ENCODE measurements at places on chromosomes 3 and 15.

DNA sequence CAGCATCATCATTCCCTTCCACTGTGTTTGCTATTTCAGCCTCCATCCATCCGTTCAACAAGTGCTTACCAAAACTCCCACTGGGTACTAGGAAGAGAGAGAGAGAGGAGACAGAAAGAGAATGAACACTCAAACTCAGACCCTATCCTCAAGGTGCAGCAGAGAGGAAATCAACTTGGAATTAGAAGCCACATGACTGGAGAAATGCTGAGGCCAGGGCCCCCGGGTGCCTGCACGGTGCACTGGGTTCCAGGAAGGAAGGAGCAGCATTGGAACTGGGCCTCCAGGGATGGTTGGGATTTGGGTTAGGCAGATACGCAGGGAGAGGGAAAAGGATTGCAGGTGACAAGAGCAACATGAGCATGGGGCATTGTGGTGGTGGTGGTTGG, 30.0 kb downstream of the CORO2B start:
- no peak for DNase-seq

DNA sequence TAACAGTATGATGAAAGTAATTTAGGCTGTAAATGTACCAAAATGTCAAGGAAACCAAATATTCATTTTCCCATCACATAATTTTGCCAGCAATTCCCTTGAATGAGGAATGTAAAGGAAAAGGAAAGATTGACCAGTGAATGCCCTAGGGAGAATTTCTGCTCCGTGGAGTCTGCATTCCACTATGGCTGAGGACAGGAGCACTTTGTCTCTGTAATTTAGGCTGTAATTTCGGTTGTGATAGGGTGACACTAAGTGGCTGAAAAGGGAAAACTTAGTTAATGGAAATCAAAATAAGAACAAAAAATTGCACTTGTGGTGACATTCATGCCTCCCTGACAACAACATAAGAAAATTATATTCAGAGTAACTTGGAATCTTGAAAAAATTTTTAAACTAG, 8.3 kb upstream of the TMEM207 start:
- peak; percentile 39 for DNase-seq

DNA sequence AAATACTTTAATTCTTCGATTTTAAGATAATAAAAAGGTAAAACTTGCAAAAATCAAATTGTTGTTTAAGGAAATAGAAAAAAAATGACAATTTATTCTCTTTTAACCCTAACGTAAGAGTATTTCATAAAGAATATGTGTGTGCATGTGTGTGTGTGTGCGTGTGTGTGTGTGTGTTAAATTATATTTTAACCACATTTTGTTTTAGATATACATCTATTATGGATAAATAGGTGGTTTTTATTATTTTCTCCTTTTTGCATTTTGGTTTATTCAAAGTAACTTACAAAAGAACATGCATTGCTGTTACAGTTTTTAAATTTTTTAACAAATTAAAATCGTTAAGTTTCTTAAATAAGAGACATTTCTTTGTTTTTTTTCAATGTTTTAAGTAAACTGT, 414.4 kb downstream of the NAALADL2 start:
- DNase-seq: no peak

DNA sequence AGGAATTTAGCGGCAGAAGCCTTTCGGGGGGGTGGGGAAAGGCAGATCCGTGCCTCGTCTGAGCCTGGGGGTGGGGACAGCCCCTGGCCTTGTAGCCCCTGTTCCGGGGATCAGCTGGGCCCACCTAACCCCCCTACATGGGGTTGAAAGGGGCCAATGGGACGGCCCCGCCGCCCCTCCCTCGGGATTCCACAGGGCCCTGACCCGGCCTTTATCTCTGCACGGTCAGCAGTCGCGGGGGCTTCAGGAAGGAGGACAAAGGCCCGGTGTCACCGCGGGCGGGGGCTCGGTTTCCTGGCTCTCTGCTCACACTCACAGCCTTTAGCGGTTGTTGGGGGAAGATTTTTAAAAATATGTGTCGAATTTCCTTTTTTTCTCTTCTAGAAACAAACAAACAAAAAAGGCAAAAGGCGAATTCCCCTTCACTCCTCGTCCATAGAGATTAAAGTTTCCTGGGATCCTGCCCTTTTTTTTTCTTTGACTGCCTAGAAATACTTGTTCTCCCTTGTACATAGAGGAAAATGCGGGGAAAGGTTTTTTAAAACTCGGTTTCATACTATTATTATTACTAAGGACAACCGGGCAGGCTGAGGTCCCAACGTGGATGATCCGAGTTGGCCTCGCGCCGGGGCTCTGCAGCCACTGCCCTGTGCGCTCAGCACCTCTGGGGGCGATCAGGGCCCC, 7.9 kb downstream of the FOXL2 start:
- DNase-seq: no peak

DNA sequence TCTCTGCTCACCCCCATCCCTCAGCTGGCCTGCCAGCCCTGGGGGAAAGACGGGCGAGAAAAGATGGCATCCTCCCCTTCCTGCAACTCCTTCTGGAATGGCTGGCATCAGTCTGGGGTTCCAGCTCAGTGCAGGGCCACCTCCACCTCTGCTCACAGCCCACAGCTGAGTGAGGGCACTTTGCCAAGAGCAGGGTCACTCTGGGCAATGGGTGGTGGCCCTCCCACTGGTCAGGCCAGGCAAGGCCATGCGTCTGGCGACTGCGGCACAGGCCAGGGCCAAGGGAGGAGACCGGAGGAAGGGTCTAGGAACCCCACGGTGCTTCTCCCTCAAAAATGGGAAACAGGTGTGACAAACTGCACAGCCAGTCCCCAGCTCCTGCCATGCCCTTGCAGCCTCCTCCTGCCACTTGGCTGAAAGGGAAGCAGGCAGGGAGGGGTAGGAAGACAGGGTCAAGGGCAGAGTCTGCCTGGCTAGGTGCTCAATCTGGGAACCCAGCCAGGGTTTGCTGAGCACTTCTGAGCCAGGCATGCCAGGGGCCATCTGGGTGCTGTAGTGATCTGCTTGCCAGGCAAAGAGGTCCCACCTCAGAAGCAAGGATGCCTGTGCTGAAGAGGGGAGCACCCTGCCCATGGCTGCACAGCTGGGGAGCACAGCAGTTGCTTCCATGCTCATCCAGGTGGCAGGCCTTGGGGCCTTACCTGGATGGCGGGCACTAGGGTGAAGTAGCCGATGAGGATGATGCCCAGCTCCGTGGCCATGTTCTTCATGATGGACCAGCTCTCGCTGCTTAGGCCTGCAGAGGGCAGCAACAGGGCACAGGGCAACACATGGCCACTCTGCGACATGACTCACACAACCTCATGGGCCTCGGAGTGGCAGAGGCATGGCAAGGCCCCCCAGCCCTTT, 41.2 kb downstream of the PTPN23 start:
- no peak for DNase-seq

DNA sequence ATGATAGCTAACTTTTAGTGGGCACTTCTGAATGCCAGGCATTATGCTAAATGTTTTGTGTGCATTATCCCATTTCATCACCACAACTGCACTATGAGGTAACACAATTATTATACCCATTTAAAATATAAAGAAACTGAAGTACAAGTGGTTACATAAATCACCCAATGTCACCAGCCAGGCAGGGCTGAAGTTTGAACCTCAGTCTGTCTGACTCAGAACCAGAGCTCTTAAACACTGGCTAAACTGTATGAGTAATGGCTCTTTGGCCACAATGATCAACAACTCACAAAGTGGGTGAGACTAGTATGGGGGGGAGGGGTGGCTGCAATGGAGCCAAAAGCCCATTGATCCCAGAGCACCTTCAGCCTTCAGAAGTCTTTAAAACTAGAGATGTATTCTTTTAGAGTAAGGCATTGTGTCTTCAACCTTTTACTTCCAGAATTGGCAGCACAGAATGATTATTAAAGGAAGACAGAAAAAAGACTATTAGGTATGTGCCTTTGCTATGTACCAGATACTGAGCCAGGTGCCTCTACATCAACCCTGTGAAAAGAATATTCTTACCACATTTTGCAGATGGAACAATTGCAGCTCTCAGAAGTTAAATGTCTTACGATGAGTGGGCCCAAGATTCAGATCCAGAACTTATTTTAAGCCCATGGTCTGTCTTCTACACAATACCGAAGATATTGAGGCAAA, 166.9 kb downstream of the UACA start:
- DNase-seq: peak; percentile 13

DNA sequence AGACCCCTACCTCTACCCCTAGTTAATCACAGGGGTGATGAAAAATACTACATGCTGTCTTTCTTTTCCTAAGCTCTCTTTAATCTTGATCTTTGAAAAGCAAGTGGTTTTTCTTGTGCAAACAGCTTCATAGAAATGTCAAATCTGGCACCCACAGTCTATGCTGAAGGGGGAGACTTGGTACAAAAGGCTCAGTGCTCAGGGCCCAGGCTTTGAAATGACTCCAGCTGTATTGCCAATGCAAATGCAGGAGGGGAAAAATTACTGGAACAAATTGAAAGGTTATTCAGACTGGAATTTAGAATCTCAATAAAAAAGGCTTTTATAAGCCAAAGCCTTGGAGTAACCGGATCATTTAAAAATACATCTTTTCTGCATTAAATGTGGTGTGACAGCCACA, 223.9 kb downstream of the LRTM1 start:
- no peak for DNase-seq

DNA sequence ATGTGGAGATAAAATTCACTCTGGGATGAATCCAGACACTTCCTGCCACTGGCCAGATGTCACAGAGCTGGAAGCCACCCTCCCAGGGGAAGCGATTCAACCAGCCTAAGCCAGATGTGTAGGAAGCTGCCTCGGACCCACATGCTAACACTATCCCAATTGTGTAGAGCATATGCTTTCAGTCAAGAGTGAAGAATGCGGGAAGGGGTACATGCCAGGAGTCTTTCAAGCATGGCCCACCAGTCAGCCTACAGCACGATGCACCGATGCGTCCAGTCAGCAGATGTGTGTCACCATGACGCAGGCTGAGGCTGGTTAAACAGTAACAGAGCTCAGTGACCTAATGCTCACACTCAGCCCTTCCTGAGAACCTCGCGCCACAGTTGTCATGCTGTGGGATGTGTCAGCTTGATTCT, 38.8 kb upstream of the BNC1 start:
- no peak for DNase-seq

DNA sequence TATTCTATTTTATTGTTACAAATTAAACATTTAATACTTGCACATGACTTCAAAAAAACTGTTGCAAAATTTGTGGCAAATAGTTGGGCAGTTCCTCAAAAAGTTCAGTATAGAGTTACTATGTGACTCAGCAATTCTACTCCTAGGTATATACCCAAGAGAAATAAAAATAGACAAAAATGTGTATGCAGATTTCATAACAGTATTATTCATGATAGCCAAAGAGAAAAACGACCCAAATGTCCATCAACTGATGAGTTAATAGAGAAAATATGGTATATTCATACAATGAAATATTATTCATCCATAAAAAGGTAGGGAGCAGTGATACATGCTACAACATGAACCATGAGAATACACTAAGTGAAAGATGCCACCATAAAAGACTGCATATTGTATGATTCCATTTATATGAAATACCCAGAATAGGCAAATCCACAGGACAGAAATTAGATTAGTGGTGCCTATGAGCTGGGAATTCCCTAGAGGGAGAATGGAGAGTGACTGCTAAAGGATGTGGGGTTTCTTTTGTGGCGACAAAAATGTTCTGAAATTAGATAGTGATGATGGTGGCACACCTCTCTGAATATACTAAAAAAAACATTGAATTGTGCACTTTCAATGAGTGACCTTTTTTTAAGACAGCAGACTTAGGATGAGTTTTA, 31.6 kb upstream of the CLASP2 start:
- DNase-seq: peak; percentile 68

DNA sequence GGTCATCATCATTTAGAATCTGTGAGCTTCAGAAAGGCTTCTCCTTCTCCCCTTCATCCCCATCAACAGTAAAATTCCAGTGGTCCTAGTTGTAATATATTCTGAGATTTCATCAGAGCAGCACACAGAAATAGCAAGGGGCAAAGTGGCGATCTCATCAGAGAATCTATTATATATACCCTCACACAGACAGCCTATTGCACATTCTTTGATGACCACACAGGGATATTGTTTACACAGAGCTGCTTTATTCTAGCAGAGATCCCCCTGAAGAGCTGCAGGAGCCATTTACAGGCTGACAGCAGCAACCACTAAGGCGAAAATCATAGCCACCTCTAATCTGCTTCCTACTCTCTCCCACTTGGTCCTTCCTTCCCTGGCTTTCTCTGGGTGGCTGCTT, 42.0 kb upstream of the CRBN start:
- DNase-seq: no peak

GRCh38 chr15:80699981-80700380, 4.9 kb downstream of the ABHD17C start:
- DNase-seq: no peak

DNA sequence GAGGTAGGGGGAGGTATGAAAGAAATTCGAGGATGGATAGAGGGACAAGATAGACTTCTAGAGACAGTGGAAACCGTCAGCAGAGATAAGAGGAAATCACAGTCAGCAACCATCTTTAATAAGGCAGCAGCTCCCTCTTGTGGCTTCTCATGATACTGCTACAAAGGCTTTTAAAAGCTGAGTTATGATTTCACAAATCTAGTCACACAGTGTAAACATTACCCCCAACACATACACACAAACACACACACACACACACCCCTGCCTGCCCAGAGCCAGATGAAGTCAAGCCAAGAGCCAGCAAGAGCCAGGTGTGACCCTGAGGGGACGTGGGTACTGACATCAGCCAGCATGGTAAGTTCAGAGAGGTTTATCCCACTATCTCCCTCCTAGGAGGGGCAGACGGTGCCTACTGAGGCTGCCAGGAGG, 18.9 kb upstream of the TGM5 start:
- DNase-seq: peak; percentile 90

DNA sequence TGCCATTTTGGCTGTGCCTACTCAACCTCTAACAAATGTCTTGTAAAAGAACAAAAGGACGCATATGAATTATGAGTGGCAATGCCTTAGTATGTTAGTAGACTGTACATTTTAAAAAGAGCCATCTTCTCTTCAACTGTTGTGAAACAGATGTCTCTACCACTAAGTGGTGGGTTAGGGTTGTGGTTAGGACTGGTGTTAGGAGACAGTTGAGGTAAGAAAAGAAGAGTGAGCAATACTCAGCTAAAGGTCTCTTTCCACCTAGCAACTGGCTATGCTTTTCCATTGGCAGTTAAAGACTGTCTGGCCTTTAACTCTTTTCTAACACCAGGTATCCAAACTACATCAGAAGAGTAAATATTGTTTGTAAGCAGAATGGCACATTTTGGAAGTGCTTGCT, 221.7 kb upstream of the TBC1D5 start:
- DNase-seq: peak; percentile 36

- DNase-seq: no peak
Observed at GRCh38 chr15:60551781-60552161, 72.8 kb upstream of the ICE2 start.

Measured in OCI-M1 (cell line).